ENCODE measurements at places on chromosomes 7 and 10. TPM values are rescaled to one million over a fixed set of nuclear protein-coding genes. Genes with fewer than 3 reads are reported as not detected.

ZNF503 gene
- 6.7 TPM for total RNA-seq

DNA sequence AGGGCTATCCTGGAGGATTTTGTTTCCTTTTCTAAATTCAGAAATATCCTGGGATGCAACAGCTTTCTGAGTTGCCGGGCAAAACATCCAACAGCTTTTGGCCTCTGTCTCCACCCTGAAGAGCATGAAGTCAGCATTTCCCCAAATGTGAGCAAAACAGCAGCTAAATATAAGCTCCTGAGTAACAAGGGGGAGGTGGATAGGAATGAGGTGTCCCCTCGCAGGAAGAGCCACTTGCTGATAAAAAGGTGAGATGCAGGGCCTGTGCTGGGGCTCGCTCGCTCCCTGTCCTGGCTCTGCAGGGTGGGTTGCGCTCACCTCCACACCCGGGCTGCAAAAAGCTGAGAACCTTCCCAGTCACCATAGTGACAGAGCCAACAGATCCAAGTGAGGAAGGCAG is 264.3 kb downstream of the ZEB1 start:
- no peak for DNase-seq

DNA sequence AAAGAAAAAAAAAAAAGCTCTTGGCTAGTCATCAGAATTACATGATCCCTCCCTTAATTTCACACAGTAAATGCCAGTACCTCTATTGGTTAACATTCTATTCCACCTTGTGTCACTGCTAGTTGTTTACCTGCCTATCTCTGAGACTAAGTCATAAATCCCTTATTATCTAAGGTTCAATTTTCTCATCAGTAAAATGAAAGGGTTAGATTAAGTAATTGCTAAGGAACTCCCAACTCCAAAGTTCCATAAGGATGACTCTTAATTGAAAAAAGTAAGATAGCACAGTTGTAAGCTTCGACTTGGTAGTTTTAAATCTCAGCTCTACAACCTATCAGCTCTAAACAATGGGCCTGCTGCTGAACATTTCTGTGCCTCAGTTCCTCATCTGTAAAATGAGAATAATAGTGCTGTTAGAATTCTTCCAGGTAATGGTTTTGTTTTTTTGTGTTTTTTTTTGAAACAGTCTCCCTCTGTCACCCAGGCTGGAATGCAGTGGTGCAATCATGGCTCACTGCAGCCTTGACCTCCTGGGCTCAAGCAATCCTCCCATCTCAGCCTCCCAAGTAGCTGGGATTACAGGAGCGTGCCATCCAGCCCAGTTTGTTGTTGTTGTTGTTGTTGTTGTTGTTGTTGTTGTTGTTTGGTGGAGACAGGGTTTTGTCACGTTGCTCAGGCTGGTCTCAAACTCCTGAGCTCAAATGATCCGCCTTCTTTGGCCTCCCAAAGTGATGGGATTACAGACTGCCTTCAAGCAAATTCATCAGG is 35.6 kb downstream of the SRPK2 start:
- no peak for DNase-seq

USP54 gene
- total RNA-seq = 88.9 TPM

AOAH gene
- 1.1 TPM for total RNA-seq

IFIT3 gene
- 2.2 TPM for total RNA-seq

DNA sequence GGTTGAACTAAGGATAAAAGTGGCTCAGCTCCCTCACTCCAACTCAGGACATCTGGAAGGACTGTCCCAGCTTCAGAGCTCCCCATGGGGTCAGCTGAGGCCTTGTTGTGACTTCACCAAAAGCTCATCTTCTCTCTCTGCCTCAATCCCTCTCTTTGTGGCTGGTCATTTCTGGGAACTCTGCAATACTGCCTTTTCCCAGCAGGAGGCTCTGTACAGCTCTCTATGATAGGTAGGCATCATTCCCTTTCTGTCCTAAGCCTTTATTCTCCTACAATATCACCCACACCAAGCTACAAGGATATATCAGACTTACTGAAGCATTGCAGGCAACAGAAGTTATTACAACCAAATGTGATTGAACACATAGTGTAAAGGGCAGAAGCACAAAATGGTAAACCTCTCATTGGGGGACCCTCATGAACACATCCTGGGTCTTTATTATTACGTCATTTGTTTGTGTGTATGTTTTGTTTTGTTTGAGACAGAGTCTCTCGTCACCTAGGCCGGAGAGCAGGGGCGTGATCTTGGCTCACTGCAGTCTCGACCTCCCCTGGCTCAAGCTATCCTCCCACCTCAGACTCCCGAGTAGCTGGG is 36.7 kb upstream of the PRPS1L1 start:
- DNase-seq = no peak

DNA sequence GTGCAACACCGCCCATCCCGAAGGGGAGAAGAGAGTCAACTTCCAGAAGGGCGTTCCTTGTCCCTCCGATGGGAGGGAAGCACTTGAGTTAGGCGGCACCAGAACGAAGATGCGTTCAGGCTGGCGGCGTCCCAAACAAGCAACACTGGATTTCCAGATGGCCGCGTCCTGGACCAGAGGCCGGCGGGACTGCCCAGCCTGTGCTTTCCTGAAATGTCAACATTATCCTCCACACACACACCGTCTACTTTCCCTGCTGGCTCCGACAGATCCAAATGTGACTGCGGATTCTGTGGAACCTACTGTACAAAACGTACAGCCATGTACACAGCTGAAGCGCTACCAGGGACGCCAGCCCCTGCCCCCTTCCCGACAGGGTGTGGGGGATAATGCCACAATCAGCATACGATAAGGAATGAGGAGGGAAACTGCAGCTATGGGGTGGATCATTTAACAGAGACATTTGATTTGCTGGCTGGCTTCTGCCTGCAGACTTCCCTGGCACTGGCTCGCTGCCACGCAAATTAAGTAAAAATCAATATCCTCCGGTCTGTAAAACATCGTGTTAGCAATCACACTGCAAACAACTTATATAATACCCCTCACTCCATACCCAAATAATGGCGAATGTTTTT is 82.1 kb downstream of the ZRANB1 start:
- DNase-seq = no peak

DNA sequence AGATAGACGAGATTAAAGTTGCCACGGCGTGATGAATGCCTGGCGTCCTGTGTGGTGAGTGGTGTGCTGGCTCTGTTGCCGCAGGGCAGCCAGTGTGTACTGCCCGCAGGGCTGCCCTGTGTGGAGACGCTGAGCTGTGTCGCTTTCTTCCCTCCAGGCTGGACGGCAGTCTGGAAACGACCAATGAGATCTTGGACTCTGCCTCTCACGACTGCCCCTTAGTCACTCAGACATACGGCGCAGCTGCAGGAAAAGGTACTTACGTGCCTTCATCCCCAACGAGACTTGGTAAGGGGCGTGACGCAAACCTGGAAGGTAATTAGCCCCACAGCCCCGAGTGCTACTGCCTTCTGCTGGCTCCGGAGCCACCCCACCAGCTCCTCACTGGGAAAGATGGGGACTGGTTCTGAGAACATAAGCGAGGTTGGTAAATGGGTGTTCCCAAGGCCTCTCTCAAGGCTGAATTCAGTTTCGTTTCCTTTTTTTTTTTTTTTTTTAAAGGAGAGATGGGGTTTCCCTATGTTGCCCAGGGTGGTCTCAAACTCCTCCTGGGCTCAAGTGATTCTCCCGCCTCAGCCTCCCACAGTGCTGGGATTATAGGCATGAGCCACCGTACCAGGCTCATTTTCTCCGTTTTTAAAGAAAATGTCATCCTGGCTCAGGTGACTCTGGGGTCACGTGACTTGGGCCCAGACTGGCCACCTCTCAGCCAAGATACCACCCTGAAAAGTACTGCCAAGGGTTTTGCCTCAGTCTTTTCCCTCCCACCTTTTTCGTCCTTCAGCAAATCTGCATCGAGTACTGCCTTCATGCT is 39.6 kb downstream of the WIPI2 start:
- DNase-seq = no peak

GRCh38 chr7:102872460-102872859 is 40.3 kb upstream of the LRRC17 start:
- no peak for DNase-seq

DNA sequence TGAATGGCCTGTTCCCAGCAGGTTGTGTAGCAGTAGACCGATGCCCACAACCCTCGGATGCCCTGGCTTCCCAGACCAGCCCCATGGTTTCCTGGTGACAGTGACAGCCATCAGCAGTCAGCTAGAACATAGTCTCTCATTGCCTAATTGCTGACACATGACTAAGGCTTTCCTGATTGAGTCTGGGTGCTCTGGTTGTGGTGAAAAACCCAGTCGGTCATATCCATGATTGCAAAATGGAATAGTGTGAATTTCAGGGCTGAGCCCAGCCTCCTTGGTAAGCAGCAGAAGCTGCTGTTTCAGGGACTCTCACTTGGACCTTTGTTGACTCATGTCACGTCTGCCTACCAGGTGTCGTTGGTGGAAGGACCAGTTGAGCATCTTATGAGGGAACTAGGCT is 36.6 kb downstream of the POR start:
- no peak for DNase-seq

AKR1B15 gene
- not detected for total RNA-seq

GRCh38 chr10:131034451-131034850 is 277.1 kb downstream of the TCERG1L start:
- no peak for DNase-seq

All from suprapubic skin (tissue), 4 donors.